ENCODE measurements at places on chromosomes 16 and 17.

- no peak for DNase-seq
These were observed 3.6 kb downstream of the SCNN1G start for GRCh38 chr16:23186171-23186570.

- DNase-seq: no peak
These were observed 98.5 kb downstream of the RAP1GAP2 start for GRCh38 chr17:2894782-2895181.

- DNase-seq: no peak
These were observed 264.5 kb downstream of the GRIN2A start for GRCh38 chr16:9917691-9918090.

DNA sequence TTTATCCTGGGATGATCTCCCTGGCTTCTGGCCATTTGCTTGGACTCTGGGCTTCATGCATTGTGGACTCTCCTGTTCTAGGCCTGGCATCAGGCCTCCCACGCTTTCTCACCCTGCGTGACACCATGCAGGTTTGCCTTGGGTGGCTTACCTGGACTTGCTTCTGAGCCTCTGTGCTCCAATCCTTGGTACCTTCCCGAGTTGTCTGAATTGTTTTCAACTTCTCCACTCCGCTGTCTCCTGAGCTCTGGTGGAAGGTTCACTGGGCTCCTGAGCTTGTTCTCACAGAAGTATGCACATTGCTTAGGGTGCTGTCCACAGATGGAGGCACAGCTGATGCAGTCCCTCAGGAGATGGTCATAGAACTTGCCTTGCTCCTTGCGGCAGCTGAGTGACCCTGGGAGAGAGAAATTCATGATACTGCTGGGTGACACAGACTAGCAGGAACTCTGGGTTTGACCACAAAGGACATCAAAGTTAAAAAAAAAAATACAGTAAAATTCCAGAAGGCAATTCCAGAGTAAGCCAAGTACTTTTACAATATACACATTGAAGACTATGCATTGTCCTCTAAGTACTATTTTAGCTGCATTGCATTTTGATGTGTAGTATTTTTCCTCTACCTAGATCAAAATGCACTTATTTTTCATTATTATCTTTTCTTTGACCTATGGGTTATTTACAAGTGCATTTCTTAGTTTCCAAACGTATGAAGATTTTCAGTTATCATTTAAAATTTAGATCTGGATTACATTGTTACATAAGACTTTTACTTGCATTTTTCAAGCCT, 23.1 kb downstream of the TNFRSF13B start:
- DNase-seq: no peak

GRCh38 chr16:66551788-66552285, 539 bp upstream of the CKLF start:
- no peak for DNase-seq
